ENCODE measurements at places on chromosomes 3 and 15.

GRCh38 chr3:171190668-171191067 lies 164.1 kb upstream of the SLC2A2 start:
- DNase-seq = no peak

GRCh38 chr15:31483053-31483985 lies 156.7 kb downstream of the KLF13 start:
- DNase-seq = no peak

- DNase-seq = no peak
Observed at GRCh38 chr3:189687475-189687874, 56.3 kb downstream of the TP63 start.

GRCh38 chr3:19997502-19997901 lies 14.6 kb downstream of the PP2D1 start:
- DNase-seq = no peak

- no peak for DNase-seq
Observed at GRCh38 chr3:13582366-13583250, 33.7 kb downstream of the FBLN2 start.

DNA sequence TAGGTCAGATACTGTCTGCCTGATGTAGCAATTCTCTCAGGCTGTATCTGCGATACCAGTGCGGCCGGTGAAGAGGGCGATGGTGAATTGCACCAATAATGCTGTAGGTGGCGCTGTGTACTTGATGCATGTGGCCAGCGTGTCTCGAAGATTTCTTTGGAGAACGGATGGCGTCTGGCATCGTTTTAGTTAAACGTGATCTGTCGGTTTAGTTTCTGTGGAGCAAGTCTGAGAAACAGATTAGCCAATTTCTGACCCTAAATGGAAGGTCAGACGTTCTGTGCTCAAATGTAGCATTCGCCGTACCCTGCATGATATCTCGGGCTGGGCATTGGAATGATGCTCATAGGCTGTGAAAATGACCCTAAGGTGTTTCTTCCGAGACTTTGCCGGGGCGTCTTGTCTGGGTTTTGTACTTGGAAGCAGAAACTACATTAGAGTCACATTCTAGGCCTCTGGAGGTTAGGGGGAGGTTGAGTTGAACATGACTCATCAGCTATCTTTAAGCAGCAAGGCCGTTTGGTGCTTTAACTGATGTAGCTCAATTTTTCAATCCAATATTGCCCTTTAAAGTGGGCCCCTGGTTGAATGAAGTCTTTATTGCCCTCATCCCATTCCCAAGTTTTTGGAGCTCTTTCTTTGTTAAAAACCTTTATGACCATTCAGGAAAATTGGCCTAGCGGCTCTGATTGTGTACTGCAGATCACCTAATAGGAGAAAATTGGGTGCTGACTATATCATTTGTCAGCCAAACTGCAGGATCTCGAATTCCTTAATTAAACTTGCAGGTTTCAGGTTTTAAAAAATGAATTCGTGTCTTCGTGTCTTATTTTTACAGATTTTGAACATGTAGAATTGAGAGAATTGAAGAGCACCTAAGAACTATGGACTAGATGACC lies 80.0 kb downstream of the SQOR start:
- peak; percentile 10 for DNase-seq

DNA sequence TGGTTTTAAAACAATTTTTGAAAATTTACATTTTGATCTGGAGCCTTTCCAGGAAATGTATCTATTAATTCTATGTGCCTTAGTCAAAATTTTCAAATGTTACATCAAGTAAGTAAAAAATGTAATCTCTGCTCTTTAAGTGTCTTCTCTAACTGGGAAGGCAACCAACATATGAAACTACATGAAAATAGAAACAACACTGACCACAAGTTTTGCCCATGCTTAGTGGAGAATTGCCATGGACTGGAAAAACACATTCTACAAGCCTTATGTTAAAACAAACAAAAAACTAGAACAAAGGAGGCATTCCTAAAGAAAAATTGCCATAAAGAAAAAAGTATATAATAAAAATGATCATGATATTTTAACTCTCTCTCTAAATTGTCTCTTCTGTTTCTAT lies 75.9 kb upstream of the SPRED1 start:
- DNase-seq = no peak

DNA sequence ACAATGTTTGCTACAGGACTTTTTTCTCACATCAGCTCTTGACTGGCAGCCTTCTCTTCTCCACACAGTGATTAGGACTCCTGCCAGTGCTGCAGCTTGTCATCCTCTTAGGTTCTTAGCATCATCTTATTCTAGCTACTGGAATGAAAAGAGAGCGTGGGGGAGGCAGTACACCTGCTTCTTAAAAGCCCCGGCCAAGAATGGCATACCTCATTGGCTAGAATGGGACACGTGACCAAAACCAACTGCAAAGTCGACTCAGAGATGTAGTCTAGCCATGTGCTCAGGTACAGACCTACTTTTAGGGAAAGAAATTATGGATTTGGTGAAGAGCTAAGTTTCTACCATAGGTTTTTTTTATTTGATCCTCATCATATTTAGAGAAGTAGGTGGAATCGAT lies 44.1 kb downstream of the RARB start:
- DNase-seq = no peak

DNA sequence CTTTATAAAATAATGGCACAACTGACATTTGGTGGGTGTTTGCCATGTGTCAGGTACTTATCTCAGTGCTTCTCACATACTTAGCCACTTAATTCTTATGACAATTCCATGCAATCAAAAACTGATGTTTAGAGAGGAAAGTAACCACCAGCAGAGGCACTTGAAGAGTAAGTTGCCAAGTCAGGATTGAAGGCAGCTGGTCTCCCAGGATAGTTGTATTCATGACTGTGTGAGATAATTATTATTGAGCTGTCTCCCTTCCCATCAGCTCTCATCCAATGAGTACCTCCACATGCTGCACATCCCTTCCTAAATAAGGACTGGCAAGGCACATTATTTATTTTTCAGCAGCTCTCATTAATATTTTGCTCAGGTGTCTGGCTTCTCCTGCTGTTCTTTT lies 4.8 kb downstream of the VEPH1 start:
- no peak for DNase-seq

DNA sequence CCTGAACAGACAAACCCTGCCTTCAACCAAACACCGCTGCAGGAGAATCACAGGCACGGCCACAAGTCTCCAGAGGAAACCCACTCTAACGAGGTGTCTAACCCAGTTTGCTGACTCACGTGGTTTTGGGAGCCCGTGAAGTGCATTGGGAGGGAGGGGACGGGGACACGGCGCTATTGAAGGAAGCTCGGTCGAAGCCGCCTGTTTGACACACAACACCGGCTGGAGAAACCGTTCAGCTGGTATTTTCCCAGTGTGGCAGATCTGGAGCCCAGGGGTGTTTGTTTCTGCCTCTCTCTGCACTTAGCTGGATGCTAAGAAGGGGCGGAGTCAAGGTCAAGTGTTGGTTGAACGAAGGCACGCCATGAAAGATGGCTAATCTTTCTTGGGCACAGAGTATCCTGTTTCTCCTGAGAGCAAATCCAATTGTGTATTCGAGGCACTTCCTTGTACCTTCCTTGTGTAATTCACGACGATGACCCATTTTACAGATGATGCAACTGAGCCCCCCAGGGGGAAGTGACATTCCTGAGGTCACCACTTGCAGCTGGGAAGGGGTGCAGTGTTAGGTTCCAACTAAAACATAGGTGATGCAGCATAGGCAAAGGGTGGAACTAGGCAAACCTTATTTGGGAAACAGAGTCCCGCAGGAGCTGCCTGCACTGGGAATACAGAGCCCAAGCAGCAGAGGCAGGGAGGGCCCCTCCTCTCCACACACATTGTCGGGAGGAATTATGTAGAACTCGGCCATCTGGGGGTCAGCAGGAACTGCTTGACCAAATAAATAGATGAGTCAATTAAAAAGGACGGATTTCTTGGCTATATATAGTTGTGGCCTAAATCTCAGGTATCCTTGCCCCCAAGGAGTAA lies 22.5 kb downstream of the SLC6A6 start:
- DNase-seq = no peak

Measured in GOT3 (cell line).